B cell (primary cell): ENCODE measurements at places on chromosomes 1 and 21. TPM values are rescaled to one million over a fixed set of nuclear protein-coding genes. Genes with fewer than 3 reads are reported as not detected.

FAAH gene
- total RNA-seq = 5.6 and 10.0 TPM in 2 replicates

PLA2G2D gene
- 1.7 and 2.3 TPM in 2 replicates for total RNA-seq

FMO1 gene
- not detected in 2 replicates for total RNA-seq

DNA sequence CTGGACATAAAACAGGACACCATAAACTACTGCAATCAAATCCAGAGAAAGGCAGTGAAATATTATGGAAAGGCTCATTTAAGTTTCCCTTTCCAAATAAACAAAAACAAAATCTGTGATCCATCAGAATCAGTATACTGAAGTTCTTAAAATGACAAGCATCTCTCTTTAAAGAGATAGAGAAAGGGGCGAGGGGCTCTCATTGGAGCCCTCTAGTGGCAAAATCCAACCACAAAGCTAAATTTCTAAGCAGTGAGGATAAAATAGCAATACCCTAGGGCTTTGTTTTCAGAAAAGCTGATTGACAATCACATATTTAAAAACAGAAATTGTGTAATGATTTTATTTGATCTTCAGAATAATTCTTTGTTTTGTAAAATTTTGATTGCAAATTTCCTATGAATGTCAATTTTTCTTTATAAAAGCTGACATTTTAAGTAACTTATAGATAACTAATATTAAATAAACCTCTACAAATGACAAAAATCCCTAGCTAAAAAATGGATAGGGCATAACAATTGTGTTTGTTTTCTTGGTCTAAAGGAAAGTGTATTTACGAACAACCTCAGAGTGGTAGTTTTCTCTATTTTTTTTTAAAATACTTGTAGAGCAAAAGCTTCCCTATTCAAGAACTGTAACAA is 138.2 kb downstream of the COL24A1 start:
- DNase-seq = peak; percentile 42

LMX1A gene
- total RNA-seq = not detected in 2 replicates

- no peak for DNase-seq
These were observed 508.9 kb upstream of the PKN2 start for GRCh38 chr1:88175120-88175630.

DNA sequence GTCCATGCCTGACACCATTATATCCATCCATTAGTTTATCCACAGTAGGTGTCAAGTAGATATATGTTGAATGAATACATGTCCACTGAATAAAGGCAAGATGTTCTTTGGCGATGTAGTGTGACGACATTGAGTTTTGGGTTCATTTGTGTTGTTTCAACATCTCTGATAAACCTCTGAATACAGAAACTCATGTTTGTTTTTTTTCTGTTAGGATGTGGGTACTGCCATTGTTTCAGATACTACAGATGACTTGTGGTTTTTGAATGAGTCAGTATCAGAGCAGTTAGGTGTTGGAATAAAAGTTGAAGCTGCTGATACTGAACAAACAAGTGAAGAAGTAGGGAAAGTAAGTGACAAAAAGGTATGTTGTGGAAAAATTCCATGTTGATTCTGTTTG is 28.1 kb downstream of the MDM4 start:
- DNase-seq = no peak
